ENCODE measurements at places on chromosomes 1 and 21.

DNA sequence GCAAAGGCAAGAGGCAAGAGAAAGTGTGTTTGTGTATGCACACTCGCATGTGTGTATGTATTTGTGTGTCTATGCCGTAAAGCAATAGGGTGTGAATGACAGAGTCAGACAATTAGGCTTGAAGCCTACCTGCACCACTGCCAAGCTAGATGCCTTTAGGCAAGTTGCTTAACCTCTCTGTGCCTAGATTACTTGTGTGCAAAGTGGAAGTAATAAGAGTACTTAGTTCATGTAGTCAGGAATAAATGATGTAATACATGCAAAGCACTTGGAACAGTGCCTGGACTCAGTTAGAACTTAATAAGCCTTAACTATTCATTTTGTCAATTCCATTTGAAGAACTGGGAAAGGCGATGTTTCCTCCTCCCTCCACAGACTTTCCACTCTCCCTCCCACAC, 31.7 kb downstream of the LAMB3 start:
- DNase-seq, result peak; percentile 4

DNA sequence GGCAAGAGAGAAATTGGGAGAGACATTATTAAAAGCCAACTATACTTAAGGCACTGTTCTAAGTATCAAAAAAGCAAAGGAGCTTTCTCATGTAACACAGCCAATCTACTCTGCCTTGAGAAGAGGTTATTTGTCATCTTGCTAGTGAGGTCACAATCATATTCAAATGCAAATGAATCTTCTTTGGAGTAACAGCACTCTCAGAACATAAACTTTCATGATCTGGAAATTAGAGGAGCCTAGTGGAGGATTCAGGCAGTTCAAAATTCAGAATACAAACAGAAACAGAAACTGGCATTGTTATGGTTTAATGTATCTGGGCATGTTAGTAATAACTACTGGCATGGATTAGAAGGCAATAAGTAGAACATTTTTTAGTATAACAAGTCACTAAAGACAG, 57.4 kb downstream of the ARID4B start:
- DNase-seq, result peak; percentile 20

DNA sequence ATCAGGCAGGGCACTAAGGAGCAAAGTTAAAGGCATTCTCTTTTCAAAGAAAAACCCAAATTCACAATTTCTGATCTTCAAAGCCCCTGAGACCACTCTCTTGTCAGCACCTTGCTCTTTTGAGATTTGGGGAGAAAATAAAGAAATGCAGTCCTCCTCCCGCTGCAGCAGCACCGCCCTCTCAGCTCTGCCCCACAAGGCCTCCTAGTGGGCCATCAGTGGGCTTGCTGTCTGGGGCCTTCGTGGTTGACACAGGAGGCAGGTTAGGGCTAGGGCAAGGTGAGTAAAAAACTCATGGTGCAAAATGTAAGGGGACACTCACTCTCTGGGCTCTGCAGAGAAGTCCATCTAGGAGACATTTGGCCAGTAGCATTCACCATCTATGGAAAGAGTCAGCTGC, 67.4 kb upstream of the CTTNBP2NL start:
- no peak for DNase-seq

GRCh38 chr1:6092211-6092610, 46.5 kb downstream of the KCNAB2 start:
- no peak for DNase-seq

DNA sequence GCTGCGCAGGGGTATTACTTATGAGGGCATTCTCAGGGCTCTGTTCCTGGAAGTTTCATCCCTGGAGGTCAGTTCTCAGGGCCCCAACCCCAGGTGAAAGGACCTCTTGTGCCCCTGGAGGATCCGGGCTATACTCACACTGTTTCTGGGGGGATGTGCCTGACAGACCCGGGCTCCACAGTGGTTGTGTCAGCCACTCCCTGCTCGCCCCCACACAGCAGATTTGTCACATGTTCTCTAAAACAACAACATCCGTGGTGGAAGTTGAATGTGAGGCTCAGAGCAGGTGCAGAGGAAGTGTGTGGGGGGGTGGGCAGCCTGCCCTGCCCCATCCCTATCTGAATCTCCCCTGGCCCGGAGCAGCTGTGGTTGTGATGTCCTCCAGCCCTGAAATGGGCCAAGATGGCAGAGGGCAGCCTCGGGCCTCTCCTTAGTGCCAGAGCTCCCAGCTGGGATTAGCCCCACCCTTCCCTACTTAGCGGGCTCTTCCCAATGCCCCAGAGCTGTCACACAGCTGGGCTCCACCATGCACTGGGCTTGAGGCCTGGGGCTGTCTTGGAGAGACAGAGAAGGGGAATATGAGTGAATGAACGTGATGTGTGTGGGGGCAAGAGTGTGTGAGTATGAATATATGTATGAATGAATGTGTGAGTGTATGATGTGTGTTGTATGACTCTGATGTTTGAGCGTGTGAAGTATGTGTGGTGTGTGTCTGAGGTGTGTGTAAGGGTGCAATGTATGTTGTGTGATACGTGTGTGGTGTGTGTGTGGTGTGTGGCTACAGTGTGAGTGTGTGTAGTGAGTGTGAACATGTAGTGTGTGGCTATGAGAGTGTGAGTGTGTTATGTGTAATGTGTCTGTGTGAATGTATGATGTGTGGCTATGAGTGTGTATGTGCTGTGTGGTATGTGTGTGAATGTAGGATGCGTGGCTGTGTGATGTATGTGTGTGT, 1.5 kb upstream of the FCMR start:
- DNase-seq, result no peak

DNA sequence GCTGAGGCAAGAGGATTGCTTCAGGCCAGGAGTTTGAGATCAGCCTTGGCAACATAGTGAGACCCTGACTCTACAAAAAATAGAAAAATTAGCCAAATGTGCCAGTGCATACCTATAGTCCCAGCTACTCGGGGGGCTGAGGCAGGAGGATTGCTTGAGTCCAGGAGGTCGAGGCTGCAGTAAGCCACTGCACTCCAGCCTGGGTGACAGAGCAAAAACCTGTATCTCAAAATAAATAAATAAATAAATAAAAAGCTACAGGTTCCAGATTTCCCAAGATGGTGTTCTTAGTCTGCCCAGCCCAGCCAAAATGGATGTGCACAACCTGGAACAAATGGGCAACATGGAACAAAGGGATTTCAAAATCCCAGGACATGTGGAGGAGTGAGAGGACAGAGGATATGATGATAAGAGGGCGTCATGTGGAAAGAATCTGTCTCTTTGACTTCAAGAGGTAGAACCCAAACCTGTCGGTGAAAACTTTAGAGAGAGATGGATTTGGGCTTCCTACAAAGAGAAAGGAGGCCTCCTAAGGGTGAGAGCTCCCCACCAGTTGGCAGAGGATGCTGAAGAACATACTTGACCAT, 3.2 kb downstream of the EDARADD start:
- DNase-seq, result no peak

DNA sequence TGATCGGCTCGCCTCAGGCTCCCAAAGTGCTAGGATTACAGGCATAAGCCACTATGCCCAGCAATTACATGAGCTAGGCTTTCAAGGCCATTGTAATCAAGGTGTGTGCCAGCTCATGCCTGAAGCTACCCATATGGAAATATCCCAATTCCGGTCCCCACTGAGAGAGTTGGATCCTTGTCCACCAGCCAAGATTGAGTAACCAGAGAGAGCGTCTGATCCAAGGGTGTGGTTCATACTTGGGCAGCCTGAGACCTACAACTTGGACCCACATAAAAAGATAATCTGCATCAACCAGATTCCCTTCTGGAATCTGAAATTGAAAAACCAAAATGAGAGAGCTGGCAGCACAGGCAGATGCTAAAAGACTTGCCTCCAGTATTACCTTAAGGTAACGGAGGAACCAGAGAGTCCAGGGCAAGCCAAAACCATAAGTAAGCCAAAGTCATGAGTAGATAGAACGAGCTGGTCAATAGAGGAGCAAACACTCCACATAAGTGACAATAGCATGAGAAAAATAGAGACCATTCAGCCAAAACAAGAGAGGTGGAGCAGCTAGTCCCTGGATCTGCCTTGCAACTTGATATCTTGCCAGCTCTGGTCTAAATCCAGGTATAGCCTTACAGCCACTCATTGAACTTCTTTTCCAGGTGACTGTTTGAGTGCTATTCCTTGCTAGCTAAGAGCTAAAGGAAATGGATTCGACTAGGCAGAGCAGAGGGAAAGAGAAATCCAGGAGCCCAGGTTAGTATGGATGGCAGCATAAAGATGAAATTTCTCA, 63.8 kb upstream of the ATP1A1 start:
- DNase-seq, result no peak

DNA sequence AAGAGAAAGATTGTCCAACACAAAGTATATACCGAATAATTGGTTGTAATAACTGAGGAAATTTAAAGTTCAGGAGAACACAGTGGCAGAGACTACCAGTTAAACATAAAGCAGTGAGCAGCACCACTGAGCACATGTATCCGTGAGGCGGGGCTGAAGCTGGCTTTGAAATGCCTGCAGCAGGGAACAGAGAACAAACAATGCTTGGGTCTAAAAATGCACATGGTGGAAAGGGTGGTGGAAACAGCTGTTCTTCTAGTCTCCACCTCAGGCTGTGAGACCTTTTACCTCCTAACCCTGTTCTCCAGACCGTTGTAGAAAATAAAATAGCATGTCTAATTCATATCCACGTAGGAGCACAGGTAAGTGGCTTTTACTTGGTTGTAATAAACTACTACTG, 7.7 kb upstream of the GNG4 start:
- DNase-seq, result no peak

GRCh38 chr1:230797942-230798365, 50.8 kb downstream of the CAPN9 start:
- DNase-seq, result peak; percentile 57

DNA sequence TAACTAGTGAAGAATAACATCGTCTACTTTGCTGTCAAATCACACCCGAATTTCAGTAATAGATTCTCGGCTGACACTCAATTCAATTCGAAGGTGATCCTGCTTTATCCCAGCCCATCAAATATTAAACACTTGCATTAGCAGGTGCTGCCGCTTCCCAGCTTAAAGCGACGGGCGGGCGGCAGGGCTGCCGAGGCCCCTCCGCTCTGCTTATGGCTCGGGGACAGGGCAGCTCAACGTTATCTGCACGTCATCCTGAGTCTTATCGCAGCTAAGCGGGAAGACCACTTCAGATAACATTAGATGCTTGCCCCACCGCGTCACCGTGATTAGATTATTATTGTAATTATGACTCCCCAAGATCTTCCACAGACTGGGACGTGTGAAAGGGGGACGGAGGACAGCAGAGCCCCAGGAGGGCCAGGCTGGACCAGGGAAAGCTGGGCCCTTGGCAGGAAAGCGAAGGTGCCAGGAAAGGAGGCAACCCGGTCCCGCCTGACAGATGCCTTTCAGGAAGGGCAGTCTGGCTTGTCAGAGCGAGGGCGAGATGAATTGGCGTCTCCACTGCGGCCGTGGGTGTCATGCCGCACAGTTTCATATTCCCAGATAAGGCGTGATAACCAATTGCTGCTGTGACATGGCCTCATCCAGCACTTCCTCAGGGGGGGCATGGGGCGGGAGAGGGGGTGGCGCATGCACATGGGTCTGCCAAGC, 37.0 kb downstream of the DMAP1 start:
- DNase-seq, result peak; percentile 21

- DNase-seq, result no peak
Observed at GRCh38 chr21:37119421-37120218, 46.6 kb downstream of the TTC3 start.

- no peak for DNase-seq
Observed at GRCh38 chr1:31866450-31867032, 50.7 kb upstream of the SPOCD1 start.

- DNase-seq, result peak; percentile 91
Observed at GRCh38 chr1:154352581-154353459, 27.5 kb downstream of the ATP8B2 start.

GRCh38 chr1:151428068-151428467, 28.7 kb downstream of the PSMB4 start:
- no peak for DNase-seq

DNA sequence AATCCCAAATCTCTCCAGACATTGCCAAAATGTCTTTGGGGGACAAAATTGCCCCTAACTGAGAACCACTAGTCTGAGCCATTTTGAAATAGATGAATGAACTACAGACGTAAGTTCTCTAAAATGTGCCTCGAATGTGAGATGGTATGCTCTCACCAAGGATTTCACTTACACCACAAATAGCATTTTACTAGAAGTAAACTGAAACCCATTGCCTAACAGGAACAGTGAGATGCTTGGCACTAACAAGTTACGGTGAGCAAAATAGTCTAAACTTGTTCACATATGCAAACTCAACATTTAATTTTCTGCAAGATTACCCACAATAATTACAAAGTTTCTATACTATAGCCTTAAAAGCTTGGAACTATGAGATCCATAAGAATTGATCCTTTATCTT, 343.6 kb upstream of the ESRRG start:
- DNase-seq, result no peak

GRCh38 chr1:35680271-35680670, 38.4 kb downstream of the C1orf216 start:
- no peak for DNase-seq

DNA sequence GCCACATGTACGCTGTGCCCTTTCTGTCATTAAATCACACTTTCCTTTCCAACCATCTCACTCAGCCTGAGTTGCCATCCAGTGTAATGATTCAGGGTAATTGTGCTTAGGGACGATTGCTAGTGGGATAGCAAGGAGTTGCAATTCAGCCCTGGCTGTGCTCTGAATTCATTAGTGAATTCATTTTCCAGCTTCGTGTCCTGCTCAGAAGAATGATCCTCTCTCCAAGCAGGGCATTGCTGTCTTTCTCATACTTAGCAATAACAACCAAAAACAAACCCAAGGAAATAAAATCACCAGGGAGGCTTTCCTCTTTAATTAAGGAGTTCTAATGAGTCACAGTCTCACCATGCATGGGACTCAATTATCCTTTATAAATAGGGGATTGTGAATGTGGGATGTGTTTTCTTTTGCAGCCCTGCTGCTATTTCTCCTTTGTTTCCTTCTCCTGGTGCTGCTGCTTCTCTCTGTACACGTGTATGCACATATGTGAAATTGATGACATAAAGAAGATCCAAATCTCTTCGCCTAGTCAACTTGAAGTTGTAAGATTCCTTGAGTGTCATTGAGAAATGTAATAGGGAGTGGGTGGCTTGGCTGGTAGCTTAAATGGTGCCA, 167.0 kb downstream of the TSEN15 start:
- DNase-seq, result no peak

DNA sequence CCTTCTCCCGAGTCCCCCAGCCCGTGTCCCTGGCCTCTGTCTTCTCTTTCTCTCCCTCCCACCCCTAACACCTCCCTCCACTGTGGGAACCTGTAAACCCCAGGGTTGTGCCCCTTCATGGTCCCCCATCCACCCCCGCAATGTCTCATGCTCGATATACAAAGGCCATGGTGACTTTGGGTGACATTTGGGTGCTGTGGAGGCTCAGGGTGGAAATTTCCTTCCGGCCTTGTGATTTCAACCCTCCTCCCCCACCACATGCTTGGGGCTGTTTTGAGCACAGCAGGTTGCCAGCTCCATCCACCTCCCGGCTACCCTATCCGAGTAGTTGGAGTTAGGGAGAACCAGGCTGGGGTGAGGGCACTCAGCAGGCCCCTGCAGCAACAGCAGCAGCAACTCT, 25.7 kb upstream of the VPS13D start:
- DNase-seq, result no peak

DNA sequence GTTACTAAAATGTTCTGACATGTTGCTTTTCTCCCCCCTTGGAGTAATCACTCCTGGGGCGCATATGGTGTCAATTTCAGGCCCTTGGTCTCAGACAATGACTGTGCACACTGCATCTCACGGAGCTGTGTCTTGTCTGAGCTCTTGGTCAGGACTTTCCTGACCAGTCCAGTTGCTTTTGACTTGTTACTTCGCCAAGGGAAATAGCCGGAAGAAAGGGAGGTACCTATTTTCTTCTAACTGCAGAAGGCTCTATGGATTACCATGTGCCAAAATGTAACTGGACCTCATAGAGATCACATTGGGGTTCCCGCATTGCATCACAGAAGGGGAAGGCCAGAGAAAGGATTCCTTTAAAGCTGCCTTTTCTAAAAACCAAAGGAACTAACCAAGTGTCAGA, 68.6 kb downstream of the SPAG17 start:
- no peak for DNase-seq
